Activated CD8-positive, alpha-beta memory T cell treated with anti-CD3 and anti-CD28 coated beads, Interleukin-2, amount 10 ng/mL, durations not matched to agents 7 days and 5 days (primary cell): ENCODE measurements at places on chromosomes 11 and 22.

DNA sequence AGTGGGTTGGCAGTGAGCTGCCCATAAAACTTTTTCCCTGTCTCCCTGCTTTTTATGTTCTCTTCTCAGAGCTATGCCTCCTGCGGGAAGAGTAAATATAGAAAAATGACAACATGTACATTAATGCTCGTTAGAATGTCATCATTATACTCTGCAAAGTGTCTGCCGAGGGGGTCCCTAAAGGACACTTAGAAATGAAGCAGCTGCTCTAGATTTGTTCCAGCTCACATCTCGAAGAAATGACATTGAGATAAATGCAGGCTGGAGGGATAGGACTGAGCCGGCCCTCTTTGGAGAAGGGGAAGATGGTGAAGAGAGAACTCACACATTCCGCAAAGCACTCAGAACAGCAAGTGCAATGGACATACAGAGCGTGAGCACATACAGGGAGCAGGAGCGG is 240.0 kb downstream of the NXPE2 start:
- DNase-seq: no peak
- no peak overlapping the region for H3K27ac ChIP-seq
- H3K4me3 ChIP-seq: no peak overlapping the region
- no peaks in the 10 kb centered on the region for H3K36me3 ChIP-seq
- H3K4me1 ChIP-seq: no peaks in the 10 kb centered on the region

GRCh38 chr11:104390651-104391050 is 226.7 kb upstream of the PDGFD start:
- no peak overlapping the region for H3K27ac ChIP-seq
- no peak overlapping the region for H3K4me3 ChIP-seq
- no peaks in the 10 kb centered on the region for H3K27me3 ChIP-seq
- H3K36me3 ChIP-seq: no peaks in the 10 kb centered on the region

DNA sequence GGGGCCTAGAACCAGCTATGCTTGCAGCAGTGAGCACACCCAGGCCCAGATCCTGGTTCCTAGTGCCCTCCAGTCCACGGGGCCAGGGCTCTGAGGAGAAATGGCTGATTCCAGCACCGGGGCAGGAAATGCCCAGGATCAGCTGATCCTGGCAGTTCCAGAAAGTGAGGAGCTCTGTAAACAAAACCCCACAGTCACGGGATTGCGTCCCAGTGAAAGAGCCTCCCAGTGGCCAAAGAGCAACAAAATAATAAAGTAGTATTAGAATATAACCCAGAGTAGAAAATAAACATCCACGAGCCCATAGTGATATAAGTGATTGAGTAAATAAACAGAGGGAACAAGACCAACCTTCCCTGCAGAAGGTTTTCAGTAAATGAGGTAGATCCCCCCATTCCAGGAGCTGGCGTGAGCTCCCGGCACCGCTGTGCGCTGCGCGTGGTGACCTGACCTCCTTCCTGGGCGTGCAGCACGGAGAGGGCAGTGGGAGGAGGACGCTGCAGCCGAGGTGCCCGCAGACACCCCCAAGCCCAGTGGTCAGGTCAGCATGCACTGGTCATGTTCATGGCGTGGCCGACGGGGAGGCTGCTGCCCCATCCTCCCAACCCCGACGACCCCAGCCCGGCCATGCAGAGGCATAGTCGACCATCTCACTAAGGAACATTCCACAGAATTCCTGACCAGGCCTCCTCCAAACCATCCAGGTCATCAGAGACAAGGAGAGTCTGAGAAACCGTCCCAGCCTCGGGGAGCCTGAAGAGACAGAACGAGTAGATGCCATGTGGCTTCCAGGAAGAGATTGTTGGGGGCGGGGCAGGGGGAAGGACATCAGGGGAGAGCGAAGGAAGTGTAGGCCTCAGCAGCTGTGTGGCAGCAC is 19.8 kb downstream of the PTDSS2 start:
- no peak for DNase-seq
- H3K4me1 ChIP-seq: no peaks in the 10 kb centered on the region
- H3K27ac ChIP-seq: no peak overlapping the region
- H3K4me3 ChIP-seq: no peak overlapping the region
- H3K27me3 ChIP-seq: no peaks in the 10 kb centered on the region
- H3K36me3 ChIP-seq: no peaks in the 10 kb centered on the region

GRCh38 chr22:30609260-30610185 is 2.5 kb downstream of the TCN2 start:
- H3K4me3 ChIP-seq: no peak overlapping the region
- no peaks in the 10 kb centered on the region for H3K36me3 ChIP-seq
- H3K27ac ChIP-seq: peak overlapping the region; percentile 25
- DNase-seq: peak; percentile 59

DNA sequence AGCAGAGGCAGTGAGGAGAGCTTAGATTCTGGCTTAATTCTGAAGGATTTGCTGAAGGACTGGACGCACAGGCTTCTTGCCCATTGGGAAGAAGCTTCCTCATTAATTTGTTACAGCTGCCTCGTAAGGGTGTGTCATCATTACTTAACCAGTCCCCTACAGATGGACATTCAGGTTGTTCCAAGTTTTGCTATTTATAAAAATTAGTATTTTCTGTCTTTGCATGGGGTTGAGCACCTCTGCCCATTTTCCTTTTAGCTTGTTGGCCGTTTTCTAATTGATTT is 38.1 kb downstream of the CAPN1 start:
- no peaks in the 10 kb centered on the region for H3K36me3 ChIP-seq
- H3K27ac ChIP-seq: no peak overlapping the region
- H3K4me3 ChIP-seq: no peak overlapping the region
- no peak for DNase-seq

DNA sequence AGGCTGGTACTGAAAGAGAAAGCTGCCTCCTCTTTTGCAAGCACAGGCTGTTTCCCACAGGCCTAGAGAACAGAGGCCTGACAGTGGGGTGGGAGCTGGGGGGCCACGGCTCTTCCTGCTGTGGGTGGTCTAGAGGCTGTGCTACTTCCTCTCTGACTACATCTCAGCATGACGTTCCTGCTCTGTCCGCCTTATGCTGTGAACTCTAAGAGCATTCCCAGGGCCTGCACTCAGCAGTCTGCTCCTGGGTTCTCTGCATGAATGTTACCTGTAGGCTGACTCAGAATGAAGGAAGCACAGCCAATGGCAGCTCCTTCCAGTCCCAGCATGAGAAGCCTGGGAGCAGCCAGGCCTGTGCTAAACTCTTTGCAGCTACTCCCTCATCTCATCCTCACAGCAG is 534.3 kb downstream of the NTM start:
- H3K27ac ChIP-seq: no peak overlapping the region
- no peak overlapping the region for H3K4me3 ChIP-seq
- DNase-seq: no peak
- peaks cover 14% of the 10 kb centered on the region for H3K27me3 ChIP-seq
- no peaks in the 10 kb centered on the region for H3K36me3 ChIP-seq

GRCh38 chr11:85694385-85694980 is 8.5 kb upstream of the CCDC89 start:
- H3K4me1 ChIP-seq: peaks cover 35% of the 10 kb centered on the region
- no peak for DNase-seq
- no peak overlapping the region for H3K27ac ChIP-seq
- H3K4me3 ChIP-seq: no peak overlapping the region
- H3K27me3 ChIP-seq: no peaks in the 10 kb centered on the region
- H3K36me3 ChIP-seq: peaks cover 42% of the 10 kb centered on the region

DNA sequence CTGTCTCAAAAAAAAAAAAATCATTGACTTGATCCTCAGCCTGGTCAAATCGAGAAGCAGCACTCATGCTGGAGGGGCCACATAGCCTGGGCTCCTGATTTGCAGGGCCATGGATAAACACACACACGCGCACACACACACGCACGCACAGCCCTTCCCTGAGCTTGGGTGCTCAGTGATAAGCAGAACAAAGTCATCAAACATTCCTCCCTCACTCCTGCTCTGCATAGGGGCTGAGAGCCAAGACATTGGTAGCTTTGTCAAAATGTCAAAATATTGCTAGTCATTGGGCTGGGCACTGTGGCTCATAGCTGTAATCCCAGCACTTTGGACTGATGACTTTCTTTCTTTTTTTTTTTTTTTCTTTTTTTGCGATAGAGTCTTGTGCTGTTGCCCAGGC is 34.0 kb upstream of the A4GALT start:
- DNase-seq: no peak
- no peaks in the 10 kb centered on the region for H3K36me3 ChIP-seq
- no peak overlapping the region for H3K27ac ChIP-seq
- H3K27me3 ChIP-seq: peaks cover 6% of the 10 kb centered on the region
- H3K4me1 ChIP-seq: no peaks in the 10 kb centered on the region
- H3K4me3 ChIP-seq: no peak overlapping the region

- no peak overlapping the region for H3K4me3 ChIP-seq
- DNase-seq: peak; percentile 53
- H3K27ac ChIP-seq: peak overlapping the region; percentile 12
- H3K27me3 ChIP-seq: no peaks in the 10 kb centered on the region
Observed at GRCh38 chr11:128841461-128842072, 25.5 kb downstream of the KCNJ1 start.

GRCh38 chr11:47433157-47433556 is 6.9 kb upstream of the PSMC3 start:
- no peak for DNase-seq
- no peak overlapping the region for H3K4me3 ChIP-seq
- H3K27me3 ChIP-seq: no peaks in the 10 kb centered on the region
- no peaks in the 10 kb centered on the region for H3K36me3 ChIP-seq

GRCh38 chr22:50148991-50149721 is 21.4 kb upstream of the PANX2 start:
- peaks cover 5% of the 10 kb centered on the region for H3K27me3 ChIP-seq
- H3K4me3 ChIP-seq: no peak overlapping the region
- no peaks in the 10 kb centered on the region for H3K36me3 ChIP-seq
- DNase-seq: peak; percentile 82

GRCh38 chr11:2130881-2131352 is 8.3 kb downstream of the IGF2 start:
- H3K36me3 ChIP-seq: no peaks in the 10 kb centered on the region
- no peak overlapping the region for H3K4me3 ChIP-seq
- H3K27ac ChIP-seq: no peak overlapping the region
- H3K4me1 ChIP-seq: no peaks in the 10 kb centered on the region
- DNase-seq: no peak
- peaks cover 35% of the 10 kb centered on the region for H3K27me3 ChIP-seq
